ENCODE measurements at places on chromosomes 4 and X.

- no peak for DNase-seq
Observed at GRCh38 chr4:169420291-169420690, 149.5 kb upstream of the SH3RF1 start.

- DNase-seq, result no peak
Observed at GRCh38 chrX:20459410-20460350, 193.0 kb upstream of the RPS6KA3 start.

DNA sequence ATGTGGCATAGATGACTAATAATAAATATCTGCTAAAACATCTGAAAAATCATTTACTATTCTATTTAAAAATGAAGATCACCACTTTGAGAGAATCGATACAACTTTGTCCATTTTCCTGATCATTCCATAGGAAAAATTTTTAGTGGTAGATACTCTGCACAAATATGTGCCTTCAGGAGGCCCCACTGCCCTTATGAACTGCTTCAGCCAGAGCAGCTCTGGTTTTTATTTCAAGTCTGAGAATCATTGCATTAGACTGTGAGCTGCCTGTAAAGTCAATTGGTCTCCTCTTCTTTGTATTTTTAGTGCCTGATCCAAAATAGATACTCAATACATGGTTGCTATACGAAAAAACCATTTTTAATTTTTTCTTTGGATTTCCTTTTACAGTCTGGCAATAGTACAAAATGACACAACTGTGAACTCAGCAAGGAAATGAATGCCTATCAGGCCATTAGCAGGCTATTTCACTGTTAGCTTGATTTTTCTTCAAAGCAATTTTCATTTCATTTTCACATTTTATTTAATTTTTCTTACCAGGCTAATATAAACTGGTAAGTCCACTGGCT, 69.1 kb downstream of the SHISA3 start:
- DNase-seq, result no peak

GRCh38 chr4:185339941-185340340, 55.8 kb downstream of the LRP2BP start:
- DNase-seq, result no peak

DNA sequence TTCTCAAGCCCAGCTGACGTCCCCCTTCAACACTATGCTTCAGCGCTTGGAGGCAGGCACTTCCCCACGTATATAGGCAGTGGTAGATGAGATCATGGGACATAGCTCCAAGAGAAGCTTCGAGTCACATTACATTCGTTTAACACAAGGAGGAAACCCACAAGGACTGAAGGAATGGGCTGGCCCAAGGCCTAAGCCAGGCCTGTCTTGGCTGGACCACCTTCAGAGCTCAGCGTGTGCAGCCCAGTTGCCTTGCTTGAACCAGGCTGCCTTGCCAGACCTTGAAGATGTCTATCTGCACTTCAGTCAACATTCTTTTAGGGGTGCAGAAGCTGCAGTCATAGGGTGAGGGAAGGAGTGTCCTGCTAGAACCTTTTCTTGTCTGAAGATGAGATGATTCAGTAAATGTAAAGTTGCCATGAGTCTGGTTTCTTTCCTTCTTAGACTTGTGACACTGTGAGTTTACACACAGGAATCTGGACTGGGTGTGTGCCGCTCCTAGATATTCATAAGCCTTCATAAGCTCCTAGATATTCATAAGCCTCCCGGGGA, 144.1 kb upstream of the RBPJ start:
- no peak for DNase-seq

DNA sequence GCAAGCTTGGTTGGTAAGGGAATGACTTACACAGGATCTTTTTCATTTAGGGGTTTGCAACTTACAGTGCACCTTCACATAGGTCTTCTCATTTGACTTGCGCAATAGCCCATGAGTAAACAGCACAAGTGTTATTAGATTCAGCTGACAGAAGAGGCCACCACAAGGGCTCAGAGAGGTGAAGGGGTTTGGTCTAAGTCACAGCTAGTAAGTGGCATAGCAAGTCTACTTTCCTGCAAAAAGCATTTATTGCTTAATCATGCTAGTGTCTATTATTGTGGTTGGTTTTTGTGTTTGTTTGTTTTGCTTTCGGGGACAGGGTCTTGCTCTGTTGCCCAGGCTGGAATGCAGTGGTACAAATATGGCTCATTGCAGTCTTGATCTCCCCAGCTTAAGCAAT, 83.3 kb downstream of the SPRY1 start:
- DNase-seq, result no peak

GRCh38 chrX:65706041-65706828, 38.8 kb downstream of the MSN start:
- DNase-seq, result no peak

DNA sequence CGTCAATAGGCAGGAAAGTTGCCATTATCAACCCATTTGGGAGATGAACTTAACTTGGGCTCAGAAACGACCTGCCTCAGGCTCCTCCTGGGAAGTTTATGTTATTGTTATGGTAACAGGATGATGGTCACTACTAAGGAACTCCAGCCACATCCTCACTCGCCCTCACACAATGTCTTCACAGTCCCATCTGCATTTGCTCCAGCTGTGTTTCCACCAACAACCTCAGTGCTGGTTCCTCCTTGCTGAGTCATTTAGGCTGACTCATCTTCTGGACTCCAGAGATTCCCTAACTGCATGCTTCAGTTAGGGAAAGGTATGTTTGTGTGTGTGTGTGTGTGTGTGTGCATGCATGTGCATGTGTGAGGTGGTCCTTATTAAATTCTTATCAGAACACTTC, 293.4 kb upstream of the BOD1L1 start:
- DNase-seq, result no peak

- no peak for DNase-seq
Observed at GRCh38 chr4:37988670-37989069, 28.5 kb downstream of the PTTG2 start.

- DNase-seq, result no peak
Observed at GRCh38 chrX:130098210-130098552, 12.1 kb downstream of the ELF4 start.

GRCh38 chr4:113759696-113760093, 1.8 kb downstream of the CAMK2D start:
- no peak for DNase-seq

GRCh38 chr4:15451866-15452765, 17.6 kb upstream of the CC2D2A start:
- DNase-seq, result no peak

DNA sequence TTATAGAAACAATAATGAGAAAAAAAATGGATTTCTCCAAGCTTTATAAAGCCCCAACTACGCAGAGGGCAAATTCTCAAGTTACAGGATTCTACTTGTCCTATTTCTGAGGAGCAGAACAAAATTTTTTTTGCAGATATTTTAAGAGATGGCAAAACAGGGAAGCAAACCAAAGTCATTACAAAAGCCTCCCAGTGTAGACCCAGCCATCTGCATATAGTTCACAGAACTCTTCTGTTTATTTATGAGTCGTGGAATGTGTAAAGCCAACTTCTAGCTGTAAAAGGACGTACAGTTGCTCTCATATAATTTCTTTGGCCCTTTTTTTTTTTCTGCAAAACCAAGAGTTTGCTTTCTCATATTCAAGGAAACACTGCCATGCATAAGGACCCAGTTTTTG, 120.4 kb downstream of the PCDH7 start:
- DNase-seq, result no peak

- no peak for DNase-seq
Observed at GRCh38 chr4:40763228-40763716, 13.5 kb downstream of the NSUN7 start.

DNA sequence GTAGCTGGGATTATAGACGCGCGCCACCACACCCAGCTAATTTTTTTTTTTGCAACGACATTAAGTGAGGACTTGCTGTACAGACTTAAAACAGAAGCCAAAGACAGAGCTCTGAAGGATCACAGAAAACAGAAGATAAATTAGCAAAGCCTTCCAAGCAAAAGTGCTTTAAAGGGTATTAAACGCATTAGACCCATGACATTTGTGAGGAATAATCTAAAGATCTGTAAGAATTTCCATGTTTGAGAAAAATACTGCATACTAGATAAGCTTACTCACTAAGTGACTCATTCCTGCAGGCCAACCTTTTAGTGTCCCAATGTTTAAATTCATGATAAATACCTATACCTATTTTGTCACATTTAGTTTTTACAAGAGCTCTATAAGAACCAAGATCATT, 27.4 kb downstream of the SMARCA1 start:
- DNase-seq, result no peak

- DNase-seq, result no peak
Observed at GRCh38 chr4:65021737-65022136, 612.5 kb upstream of the TECRL start.

GRCh38 chr4:184588893-184589292, 60.4 kb downstream of the CASP3 start:
- DNase-seq, result no peak

GRCh38 chr4:155914782-155915181, 11.3 kb downstream of the TDO2 start:
- DNase-seq, result no peak

GRCh38 chr4:85829276-85830051, 354.5 kb downstream of the ARHGAP24 start:
- no peak for DNase-seq

DNA sequence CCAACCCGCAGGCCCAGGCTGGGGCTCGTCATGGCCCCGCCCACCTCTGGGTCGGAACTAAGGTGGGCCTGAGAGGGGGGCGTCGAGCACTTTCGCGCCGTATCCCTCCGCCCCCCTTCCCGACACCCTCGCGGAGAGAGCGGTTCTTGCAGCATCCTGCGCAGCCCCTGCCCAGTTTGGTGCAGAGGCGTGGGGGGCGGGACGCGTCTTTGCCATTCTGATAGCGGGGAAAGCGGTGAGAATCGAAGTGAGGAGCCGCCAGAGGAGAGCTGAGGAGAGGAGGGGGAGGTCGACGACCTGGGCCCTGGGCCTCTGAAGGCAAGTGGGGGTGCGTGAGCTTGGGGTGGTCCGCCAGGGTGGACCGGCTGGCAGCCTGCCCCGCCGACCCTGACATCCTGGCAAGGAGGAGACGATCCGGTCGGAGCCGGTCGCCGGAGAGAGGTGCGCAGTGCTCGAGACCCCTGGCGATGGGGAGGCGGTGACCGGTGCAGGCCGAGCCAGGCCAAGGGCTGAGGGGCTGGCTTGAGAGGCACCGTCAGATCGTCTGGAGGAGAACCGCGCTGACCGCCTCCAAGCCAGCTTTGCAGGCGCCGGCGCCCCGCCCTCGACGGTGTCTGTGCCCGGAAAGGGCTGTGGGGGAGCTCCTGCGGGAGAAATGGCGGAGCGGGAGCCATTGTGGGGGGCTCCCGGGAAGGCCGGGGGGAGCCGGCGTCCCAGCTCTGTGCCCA, 25.5 kb downstream of the GPRASP3 start:
- DNase-seq, result no peak

GRCh38 chr4:78560296-78560963, 8.9 kb downstream of the ANXA3 start:
- no peak for DNase-seq

DNA sequence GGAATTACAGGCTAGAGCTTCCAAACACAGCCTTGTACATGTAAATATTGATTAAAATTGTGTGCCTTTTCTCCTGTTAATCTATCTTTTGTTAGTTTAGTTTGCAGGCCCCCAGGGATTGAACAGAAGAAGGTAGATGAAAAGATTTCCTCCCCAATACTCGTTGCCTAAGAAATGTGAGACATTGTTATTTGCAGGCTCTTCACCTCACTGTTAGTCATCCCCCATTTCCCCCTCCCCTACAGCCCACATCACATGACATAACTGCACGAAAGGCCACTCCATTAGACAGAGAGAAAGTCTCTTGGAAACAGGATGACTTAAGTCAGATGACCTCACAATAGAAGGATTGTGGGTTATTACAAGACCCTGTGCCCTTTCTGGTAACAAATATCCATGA, 13.3 kb upstream of the MID1 start:
- no peak for DNase-seq

- no peak for DNase-seq
Observed at GRCh38 chrX:37776987-37777325, 2.9 kb upstream of the CYBB start.

DNA sequence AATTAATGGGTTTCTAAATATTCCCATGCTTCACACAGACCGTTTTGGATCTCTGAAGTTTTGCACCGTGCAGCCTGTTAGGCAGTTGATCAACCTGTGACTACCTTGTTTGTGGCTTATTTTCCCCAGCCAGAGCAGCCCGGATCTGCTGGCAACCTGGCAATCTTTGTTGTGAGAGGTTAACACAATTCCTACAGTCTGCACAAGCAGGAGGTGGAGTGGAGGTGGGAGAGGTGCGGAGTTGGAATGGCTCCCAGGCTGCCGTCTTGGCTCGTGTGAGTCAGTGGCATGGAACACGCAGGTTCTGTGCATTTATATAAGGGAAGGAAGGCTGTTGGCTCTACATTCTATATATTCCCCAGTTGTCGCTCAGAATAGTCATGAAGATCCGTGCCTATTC, 70.9 kb upstream of the STOX2 start:
- DNase-seq, result no peak

DNA sequence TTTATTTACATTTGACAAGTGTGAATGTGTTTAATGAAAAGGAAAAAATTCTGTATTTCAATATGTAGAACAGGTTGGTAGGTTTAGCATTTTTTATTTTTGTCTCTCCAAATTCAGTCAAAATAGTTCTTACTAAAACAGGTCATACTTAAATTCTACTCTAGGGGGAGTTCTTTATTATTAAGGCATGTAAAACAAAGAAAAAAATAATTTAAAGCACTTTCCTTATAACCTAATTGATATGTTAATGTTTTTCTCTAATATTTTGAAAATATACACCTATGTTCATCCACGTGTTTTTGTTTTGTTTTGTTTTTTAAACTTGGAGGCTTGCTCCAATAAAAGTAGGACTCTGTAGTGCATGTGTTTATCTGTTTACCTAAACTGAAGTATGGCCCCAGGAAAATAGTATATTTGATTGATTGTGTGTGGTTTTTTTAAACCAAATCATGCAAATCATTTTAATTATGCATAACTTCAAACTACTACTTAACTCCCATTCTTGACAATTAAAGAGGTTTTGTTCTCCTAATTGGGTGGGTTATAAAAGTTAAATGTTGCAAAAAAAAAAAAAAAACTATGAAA, 562.7 kb downstream of the RPA4 start:
- no peak for DNase-seq

- no peak for DNase-seq
Observed at GRCh38 chr4:92064574-92064973, 239.2 kb upstream of the GRID2 start.

- DNase-seq, result no peak
Observed at GRCh38 chrX:38474543-38474942, 86.8 kb upstream of the TSPAN7 start.

DNA sequence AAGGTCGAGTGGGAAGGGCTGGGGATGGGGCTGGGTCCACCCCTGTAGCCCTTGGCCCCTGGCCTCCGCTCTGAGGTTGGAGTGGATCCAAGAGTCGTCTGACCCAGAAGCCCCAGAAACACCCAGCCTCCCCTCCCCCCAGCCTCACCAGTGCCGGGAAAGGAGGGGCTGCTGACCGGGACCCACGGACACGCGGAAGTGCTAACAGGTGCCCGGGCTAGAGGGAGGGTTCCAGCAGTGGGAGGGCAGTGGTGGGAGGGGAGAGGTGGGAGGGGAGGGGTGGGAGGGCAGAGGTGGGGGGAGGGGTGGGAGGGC, 131.8 kb upstream of the NKX1-1 start:
- no peak for DNase-seq

- no peak for DNase-seq
Observed at GRCh38 chrX:19899217-19899788, 11.9 kb upstream of the SH3KBP1 start.

GRCh38 chr4:174357321-174357720, 73.6 kb downstream of the CEP44 start:
- DNase-seq, result no peak

GRCh38 chr4:138945401-138945800, 70.2 kb upstream of the NOCT start:
- no peak for DNase-seq

Data from central memory CD4-positive, alpha-beta T cell (primary cell).